NCI-H1436 (cell line): ENCODE measurements at places on chromosomes 3 and 15.
A peak's percentile ranks its signal among the peaks of the same experiment; 100 is the strongest.

GRCh38 chr3:113423699-113424098 lies 17.6 kb downstream of the CFAP44 start:
- DNase-seq = no peak

GRCh38 chr3:127787571-127788365 lies 34.5 kb downstream of the MGLL start:
- no peak for DNase-seq

DNA sequence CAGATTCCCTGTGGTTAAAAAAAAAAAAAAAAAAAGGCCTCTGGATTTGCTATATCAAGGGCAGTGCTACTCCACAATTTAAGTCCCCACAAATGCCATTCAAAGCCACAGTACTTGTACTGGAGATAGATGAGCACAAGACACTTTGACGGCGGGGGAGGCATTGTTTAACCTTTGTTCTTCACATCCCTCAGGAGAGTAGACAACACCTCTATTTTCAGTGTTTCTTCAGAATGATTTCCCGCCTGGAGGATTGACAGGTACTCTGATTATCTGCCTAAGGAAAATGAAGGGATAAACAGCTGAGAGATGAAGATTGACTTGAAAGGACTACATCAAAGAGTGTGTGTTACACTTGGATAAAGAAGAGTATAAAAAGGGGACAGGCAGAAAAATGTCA lies 58.7 kb downstream of the OTOL1 start:
- no peak for DNase-seq

DNA sequence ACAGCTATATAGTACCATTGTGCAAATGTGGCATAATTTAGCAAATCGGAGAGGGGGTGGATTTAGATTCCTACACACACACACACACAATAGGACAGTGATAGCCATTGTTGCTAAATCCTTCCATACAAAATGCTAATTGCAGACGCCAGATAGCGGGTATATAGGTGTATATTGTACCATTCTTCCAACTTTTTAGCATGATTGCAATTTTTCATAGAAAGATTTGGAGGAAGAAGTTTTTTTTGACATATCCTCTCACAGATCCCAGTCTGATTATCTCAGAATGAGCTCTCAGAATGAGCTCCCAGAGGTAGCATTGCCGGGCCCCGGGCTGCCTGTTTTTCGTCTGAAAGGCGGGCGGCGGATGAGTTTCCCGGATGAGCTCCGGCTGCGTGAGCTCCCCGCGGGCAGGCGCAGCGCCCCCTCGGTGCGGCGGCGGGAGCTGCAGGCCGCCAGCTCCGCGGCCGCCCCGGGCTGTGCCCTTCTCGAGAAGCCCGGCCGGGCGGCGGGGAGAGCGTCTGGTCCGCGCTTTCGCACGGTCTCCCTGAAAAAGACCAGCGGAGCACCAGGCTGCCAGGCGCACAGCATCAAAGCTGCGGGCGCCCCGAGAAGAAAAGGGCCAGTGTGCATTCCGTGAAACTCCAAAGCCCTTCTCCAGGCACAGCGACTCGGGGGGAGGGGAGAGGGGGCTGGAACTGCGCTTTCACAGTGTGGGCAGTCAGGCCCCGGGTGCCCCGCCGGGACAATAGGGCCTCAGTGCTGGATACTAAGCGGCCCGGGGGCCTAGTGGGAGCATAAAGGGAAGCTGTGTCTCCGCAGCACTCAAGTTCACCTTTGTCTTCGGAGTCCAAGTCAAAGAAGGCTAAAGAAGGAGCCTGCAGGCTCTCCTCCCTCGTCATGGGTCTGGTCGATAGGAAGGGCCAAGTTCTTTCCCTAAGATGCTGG lies 12.0 kb upstream of the SHC4 start:
- peak; percentile 81 for DNase-seq

DNA sequence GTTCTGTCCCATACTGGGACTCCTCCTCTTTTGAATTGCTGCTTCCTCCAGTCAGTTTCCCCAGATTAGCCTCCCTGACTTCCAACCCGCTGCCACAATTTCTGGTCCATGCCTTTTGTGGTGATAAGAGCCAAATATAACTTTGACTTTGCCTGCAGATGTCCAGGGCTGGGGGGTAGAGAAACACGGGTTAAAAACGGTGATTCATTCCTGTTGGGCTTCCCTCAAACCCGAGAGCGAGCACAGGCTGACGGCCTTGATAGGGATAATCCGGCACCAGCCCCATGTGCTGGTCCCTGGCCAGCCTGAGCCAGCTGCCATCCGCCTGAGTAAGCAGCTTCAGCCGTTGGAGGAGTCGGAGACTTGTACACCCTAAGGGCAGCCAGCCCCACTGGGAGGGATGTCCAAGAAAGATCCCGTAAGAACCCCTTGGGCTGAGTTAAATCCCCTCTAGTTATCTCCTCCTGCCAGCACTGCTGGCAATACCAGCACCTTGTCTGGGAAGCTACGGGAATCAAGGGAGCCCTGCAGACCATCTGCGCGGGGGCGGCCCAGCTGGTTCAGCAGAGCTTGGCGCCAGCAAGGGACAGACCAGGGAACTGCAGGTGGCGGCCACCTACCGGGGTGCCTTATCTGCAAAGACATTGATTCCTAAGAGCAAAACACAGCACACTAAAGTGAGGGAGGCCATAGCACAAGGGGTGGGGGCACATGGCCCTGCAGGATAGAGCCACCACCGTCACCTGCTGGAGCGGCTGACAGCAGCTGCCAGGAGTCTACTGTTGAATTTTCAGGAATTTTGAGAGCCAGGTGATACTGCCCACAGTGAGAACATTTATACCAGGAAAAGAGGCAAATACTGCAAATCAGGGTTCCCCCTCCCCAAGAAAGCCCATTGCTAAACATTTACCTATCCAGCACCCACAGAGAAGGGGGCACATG lies 18.1 kb downstream of the CSPG4 start:
- DNase-seq = no peak

DNA sequence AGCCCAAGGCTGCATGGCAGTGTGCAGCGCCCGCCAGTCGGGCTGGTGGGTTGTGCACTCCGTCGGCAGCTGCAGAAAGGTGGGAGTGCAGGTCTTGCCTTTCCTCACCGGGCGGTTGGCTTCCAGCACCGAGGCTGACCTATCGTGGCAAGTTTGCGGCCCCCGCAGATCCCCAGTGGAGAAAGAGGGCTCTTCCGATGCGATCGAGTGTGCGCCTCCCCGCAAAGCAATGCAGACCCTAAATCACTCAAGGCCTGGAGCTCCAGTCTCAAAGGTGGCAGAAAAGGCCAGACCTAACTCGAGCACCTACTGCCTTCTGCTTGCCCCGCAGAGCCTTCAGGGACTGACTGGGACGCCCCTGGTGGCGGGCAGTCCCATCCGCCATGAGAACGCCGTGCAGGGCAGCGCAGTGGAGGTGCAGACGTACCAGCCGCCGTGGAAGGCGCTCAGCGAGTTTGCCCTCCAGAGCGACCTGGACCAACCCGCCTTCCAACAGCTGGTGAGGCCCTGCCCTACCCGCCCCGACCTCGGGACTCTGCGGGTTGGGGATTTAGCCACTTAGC lies 4.3 kb downstream of the ISL2 start:
- peak; percentile 56 for DNase-seq

DNA sequence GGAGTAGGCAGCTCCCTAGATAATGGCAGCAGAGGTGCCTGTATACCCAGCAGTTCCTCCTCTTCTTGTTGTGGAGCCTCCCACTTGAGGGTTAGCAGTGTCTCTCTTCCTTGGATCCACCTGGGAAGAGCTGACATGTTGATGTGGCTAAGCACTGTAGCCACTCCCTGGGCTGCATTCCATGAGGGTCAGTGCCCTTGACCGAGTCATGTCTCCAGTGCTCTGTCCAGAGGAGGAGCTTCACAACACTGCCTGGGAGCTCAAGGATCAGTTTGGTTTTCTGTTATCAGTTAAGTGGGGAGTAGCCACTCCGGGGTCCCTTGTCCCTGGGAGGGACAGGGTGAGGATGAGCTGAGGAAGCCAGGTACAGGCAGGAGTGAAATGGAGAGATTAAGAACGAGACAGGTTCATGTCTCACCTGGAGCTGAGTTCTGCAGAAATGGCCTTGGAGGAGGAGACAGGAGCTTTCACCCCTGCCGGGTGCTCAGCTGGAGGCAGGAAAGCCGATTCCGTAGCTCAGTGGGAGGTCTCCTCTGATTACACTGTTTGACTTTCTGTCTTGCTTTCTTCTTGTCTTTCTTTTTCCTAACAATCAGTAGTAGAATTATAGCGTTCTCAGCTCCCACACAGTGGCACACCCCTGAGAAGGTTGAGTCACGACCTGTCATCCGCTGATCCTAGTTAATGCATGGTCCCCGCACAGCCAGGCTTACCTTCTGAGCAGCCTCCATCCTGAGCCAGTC lies 57.9 kb upstream of the SEC22A start:
- DNase-seq = no peak

DNA sequence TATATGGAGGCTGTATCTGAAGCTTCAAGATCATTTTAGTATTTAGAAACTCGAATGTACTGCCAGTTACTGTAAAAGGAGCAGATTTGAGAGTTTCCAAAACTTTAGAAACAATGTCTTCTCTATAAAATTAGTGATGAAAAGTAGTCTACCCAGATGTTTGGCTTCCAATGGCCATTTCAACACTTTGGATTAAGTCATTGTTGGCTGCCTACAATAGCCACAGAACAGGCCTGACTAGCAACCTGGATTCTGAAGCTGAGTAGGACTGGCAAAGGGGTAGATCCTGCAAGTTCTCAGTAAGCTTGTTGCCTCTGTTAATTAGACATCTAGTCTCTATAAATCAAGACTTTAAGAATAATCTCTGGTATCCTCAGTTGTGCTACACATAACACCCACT lies 239.0 kb upstream of the KCNMB2 start:
- DNase-seq = no peak

GRCh38 chr3:182294256-182294655 lies 499.0 kb upstream of the ATP11B start:
- no peak for DNase-seq

DNA sequence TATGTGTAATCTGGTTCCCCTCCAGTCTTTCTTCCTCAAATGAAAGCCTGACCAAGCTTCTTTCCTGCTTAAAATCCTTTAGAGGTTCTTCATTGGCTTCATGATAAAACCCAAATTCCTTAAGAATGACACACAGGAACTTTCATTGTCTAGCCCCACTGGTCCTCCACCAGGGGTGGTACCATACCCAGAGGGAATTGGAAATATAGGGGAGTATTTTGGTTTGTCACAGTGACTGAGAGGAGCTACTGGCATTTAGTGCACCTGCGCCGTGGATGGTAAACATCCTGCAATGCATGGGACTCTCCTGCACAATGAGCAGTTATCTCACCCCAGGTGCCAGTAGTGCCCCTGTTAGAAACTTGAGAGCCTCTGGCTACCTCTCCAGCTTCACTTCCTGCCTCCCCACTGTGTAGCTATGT lies 10.8 kb downstream of the ZWILCH start:
- DNase-seq = no peak

DNA sequence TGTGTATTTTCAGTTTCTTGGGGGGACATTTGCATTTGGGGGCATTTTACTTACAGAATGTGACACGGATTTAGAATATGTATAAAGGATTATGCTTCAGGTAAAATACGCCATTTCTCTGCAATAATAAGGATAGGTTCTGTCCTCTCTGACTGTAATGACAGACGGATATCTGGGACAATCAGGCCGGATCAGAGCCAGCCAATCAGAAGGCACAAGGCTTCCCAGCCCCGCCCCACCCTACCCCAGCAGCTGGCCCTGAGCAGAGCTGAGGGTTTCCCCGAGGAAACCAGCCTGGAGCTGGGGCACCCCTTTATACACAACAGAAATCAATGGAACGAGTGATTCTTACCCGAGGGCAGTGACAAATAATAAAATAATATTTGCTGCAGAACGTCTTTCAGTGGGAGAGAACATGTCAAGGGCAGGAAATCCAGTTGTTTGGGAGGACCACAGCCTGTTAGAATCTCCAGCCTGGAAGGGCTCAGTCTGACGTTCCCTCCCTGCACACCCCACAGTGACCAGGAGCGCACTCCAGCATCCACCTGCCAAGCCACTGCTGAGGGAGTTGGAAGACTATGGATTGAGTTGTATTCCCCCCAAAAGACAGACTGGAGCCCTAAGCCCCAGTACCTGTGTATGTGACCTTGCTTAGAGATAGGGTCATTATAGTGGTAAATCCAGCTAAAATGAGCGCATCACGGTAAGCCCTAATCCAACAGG lies 30.3 kb upstream of the SEC13 start:
- DNase-seq = no peak
